ENCODE measurements at places on chromosomes 7 and 10.

DNA sequence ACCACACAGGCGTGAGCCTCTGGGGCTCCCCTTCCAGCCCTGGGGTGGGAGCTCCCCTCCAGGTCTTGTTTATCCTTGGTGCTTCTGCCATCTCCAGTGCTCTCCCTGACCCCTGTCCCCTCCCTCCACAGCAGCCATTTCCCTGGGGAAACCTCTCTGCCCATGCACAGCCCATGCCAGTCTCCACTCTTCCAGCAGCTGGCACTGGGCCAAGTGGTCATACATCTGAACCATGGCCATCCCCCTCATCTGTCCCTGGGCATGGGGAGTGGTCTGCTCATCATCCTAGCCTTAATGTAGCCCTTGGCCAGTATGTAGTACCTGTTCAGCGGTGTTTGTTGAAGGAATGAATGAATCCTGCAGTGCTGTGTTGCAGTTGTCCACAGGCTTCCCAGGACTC is 172.4 kb upstream of the ZNF32 start:
- no peak for DNase-seq

DNA sequence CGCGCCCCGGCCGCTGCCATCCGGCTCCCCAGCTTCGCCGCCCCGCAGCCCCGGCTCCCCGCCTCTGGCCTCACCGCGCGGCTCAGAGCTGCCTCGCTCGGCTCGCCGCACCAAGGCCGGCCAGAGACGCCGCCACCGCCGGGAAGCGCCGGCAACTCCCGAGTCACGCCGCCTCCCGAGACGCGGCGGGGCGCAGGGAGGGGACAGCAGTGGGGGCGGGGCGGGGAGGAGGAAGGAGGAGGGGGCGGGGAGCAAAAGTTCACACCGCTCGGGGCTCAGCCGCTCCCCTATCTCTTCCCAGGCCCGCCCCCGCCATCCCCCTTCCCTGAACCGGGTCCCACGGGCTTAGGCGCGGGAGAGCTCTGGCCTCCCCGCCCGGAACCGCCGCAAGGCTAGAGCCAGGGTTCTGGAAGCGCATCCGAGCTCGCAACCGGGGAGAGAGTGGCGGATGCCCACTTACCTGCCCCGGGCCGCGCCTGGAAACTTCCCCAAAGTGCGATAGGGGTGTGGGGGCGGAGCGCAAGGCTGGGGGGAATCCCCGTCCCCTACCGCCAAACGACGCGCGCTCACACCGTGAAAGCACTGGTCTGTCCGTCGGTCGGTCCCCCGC is 1.0 kb downstream of the CHST15 start:
- peak; percentile 33 for DNase-seq

DNA sequence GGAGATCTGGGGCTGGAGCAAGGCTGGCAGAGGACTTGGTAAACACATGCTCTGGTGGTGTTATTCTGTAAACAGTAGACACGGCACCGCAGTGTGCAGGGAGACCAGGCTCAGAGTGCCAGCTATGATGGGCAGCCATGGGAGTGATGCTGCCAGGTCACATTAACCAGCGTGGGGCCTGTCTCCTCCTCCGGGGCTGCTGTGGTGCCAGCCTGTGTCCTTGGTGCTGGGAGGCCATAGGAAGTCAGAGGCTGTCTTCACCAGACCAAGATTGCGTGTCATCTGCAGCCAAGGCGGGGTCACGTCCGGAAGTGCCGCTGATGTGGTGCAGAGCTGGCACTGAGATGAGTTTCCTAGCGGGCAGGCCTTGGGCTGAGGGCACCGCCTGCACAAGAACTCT is 236.0 kb downstream of the GLRX3 start:
- no peak for DNase-seq

DNA sequence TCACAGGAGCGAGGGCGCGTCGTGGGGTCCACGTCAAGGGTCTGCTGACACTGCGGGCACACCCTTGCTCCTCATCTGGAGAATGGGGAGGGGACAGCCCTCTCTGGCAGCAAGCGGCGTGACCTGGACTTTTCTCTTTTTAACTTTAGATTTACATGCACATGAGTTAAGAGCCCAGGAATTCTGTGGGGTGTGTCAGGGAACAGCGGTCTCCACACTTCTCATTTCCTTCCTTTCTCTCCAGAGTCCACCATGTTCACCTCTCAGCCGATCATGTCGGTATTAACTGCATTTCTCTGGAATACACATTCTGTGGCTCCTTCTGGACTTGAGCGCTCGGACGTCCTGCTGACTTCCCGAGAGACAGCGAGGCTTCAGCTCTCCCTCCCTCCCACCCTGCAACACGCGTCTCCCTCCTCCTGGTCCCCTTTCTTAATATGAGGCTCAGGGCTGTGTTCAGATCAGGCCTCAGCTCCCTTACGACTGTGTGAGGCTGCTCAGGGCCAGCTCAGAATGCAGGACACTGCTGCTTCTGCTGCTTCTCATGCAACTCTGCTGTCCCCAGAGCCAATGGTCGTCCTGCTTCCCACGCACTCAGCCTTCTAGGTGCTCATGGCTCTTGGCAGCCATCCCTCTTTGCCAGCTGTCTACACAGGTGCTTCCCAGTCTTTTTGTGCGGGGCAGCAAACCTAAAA is 261.3 kb downstream of the ELFN1 start:
- peak; percentile 18 for DNase-seq

DNA sequence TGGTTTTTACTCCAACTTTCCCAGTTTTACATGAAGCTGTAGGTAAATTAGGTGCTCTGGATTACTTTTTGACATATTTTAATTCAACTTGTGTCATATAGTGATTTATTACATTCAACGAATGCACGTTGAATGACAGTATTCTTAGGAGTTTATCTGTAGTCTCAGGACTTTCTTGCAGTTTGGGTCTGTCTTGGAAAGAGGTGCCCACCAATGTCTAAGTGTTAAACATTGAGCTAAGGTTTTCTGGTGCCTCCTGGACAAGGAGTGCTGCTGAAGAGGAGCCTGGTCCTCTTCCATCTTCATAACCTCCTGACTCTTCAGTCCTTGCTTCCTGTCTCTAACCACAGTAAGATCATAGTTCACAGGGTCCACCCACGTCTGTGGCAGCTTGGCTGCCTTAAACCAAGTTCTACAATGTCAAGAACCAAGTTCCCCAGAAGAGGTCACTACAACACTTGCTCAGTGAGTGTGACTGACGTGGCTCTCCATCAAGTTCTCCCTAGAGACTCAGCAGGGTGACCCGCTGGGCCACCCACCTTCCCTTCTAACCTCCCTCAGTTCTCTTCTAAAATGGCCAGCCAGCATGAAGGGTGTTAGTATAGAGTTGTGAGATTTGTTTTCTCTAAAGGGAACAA is 6.1 kb downstream of the NPY start:
- DNase-seq: peak; percentile 54

GRCh38 chr7:29158795-29159423 is 12.6 kb upstream of the CPVL start:
- DNase-seq: no peak

GRCh38 chr10:35195361-35196306 is 69.0 kb downstream of the CREM start:
- DNase-seq: peak; percentile 93

DNA sequence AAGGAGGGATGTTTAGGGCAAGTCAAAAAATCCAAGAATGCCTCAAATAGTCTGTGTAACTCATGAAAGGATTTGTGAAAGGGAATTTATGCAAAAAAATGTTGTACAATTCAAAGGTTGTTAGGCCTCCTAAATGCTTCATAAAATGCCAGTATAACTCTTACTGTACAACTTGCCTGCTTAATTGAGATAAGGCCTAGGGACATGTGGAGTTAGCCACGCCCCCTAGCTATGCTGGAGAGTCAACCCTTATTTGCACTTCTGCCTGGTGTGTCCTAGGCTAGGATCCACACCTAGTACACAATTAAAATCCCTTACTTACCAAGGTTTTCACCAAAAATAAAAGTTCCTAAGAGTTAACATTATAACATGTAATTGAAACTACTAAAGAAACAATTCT is 77.2 kb downstream of the ZNF680 start:
- no peak for DNase-seq

DNA sequence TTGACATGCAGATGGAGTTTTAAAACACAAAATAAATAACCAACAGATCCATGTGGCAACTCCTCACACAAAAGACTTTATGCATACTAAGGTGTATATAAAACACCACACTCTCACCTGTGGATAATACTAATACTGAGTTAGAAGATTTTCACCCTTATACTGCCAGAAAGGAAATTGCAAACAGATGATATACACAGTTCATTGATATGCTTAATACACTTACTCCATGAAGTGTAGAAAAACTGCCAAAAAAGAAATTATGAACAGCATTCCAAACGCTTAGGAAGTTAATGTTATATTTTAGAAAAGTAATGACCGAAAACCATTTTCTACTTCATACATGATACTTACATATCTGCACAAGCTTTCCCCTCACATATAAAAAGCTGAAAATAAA is 17.6 kb upstream of the SNX13 start:
- DNase-seq: no peak

DNA sequence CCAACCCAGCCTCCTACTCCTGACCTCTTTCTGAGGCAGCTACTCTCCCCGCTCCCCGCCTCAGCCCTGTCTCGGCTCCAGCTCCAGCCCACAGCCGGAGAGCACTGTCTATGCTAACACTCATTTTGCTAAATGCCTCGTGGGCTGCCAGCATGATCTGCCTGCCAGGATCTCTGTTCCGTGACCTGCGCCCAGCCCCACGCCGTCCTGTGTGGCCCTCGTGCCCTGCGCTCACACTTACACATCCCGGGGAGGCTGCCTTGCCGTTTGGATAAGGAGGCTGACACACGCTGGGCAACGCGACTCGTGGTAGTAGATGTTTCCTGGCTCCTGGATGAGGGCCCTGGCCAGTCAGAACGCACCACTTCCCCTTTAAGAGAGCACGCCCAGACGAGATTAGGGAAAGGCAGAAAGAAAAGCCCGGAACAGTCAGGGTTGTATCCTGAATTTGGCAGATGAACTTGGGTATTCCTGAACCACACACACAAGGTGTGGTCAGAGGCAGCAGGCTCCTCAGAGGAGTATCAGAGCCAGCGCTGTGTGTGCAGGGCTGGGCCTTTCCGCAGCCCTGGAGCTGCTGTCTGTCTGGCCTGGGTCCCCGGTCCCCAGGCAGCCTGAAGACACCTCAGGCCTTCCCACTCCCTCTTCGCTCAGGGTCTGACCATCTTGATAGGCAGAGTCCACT is 97.7 kb upstream of the EFCAB10 start:
- DNase-seq: no peak

- no peak for DNase-seq
These were observed 8.1 kb downstream of the CNPY1 start for GRCh38 chr7:155538293-155538692.

GRCh38 chr7:135981958-135982646 is 4.9 kb upstream of the MTPN start:
- DNase-seq: no peak

GRCh38 chr10:86266446-86267242 is 100.0 kb downstream of the GRID1 start:
- no peak for DNase-seq

- no peak for DNase-seq
These were observed 147.8 kb upstream of the EEPD1 start for GRCh38 chr7:36005293-36005692.

DNA sequence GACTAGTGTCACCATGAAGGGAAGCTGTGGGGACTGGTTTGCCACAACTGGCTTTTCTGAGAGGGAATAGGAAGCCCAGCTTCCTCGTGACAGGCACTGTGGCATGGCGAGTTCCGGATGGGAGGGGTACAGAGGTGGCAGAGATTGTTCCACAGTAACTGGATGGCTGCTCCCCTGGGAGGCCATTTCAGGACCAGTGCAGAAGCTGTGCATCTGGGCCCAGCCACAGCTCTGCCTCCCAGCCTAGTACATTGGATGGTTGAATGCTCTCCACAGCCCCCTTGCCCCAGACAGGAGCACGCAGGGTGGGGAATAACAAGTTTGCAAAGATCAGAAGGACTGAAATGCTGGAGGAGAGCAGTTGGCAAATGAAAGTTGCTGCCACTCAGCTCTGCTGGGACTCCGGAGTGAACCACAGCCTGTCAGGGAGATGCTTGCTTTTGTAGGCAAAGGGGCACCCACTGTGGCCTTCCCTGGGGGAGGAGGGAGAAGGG is 51.8 kb downstream of the GSDME start:
- DNase-seq: no peak

DNA sequence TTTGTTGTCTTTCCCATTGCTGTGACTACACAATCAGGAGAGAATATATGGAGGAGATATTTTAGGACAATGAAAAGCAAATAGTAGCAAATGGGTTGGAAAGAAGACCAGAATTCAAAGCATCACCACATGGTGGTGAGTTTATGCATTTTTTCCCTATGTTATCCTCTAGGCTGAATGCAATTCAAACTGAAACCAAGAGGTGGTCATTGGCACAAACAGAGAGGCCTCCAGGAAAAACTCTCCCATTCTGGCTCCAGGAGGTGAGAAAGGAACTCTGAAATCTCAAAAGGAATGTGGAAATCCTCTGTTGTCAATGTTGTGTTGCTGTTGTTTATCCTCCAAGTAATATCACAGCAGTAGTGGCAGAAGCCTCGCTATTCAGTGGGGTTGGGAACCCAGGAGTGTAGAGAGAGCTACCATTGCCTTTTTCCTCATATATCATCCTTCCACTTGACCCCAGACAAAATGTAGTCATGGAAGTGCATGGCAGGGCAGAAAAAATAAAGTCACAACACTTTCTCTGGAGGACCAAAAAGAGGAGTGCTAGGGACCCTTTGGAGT is 819.1 kb downstream of the GRID1 start:
- no peak for DNase-seq

DNA sequence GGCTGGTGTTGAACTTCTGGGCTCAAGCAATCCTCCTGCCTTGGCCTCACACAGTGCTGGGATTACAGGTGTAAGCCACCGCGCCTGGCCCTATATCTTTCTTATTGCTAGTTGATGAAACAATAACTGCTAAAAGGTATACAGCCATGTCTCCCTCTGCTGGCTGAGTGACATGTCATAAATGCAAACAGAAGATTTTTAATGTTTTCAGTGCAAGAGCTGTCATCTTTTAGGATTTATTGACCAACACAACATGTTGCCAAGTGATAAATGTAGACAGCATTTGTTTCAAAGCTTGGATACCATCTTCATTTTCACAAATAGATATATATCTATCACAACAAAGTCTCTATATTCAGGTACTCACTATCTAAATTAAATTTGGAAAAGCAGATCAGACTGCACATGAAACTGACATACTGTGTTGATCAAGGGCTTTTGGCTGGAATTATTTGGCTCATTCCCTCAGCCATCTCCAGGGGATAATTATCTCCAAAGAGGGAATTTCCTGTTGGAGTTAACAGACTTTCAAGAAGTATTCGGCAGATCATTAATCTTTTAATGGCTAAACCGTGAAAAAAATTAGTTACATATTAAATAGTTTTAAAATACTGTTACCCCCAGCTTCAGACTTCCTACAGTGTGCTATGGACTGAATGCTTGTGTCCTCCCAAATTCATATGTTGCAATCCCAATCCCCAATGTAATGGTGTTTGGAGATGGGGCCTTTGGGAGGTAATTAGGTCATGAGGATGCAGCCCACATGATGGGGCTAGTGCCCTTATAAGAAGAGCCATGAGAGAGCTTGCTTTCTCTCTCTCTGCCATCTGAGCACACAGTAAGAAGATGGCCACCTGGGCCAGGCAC is 41.3 kb upstream of the SRPK2 start:
- DNase-seq: peak; percentile 51
